AG04450 (cell line): ENCODE measurements at places on chromosomes 6 and 20.

GRCh38 chr6:53239526-53239925 lies 90.9 kb upstream of the GCM1 start:
- DNase-seq: no peak

DNA sequence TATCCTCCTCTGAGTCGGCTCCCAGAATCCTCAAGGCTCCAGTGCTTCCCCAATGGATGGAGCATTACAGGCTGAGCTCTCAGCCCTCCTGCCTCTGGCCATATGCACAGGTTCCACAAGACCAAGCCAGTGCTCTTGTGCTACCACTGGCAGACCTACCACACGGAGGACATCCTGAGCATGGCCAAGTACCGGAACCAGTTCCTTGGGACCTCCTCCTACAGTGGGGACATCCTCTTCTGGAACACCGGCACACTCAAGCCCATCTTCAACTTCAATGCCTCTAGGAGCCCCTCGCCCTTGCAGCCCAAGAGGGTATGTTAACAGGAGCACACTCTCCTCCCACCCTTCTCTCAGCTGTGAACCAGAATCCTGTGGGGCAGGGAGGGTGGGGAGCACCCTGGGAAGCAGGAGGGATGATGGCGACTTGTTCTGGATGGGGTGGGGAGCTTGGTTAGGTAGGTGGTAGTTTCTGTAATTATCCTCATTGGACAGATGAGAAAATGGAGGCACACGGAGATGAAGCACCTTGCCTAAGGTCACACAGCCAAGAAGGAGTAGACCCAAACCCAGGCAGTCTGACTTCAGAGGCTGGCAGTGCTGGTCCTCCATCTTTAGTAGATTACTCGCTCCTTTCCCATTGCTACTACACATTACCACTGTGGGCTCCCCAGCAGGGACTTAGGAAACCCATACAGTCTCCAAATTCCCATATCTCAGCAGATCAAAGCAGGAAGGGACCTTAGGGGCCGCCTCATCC lies 58.6 kb downstream of the EFCAB8 start:
- no peak for DNase-seq

DNA sequence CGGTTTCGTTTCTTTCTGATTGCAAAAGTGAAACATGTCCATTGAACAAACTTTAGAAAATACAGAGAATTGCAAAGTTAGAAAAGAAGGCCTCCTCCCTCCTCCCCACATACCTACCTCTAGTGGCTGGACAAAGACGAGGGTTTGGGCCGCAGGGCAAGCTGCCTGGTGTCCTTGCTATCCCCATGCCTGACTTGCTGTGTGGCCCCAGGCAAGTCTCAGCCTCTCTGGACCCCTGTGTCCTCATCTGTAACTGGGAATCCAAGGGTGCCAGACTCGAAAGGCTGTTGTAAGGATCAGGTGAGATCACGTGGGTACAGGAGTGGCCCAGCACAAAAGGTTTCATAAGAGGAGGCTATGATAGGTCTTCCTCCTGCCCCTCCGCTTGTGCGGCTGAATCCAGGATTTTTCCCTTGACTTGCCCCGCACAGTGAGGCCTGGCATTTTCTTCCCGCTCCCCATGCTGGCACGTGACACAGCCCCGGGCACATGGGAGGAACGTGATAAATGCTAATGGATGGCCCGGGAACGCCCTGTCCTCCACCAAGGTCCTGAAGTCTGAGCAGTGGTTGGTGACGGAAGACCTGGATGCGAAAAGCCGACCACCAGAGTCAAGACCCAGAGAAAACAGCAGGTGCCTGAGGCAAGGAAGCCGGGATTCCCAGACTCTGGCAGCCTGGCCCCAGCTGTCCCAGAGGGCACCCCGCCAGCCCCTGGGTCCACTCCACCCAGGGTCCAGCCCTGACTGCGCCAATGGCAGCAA lies 55.8 kb downstream of the UBE2V1 start:
- no peak for DNase-seq

DNA sequence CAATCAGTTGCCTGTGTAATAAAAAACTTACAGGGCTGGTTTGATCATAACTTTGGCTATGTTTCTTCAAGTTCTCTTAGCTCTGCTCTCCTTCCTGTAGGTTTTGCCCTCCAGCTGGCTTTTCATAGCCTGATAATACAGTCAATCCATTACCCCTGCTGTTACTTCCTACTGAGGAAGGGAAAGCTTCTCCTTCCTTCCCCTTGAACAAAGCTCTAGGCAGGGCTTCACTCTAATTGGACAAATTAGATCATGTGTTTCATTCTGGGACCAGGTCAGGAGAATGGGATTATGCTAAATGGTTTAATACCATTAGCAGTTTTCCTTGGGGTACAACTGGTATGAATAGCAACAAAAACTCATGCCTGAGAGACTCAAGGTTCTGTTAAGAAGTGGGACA lies 106.8 kb upstream of the MCHR2 start:
- no peak for DNase-seq

GRCh38 chr6:84774157-84774984 lies 10.0 kb upstream of the TBX18 start:
- DNase-seq: no peak

GRCh38 chr6:37056439-37057127 lies 51.1 kb downstream of the FGD2 start:
- DNase-seq: no peak

GRCh38 chr20:58703765-58704371 lies 11.3 kb downstream of the NPEPL1 start:
- DNase-seq: no peak
